ENCODE measurements at places on chromosomes 7 and 10. TPM values are rescaled to one million over a fixed set of nuclear protein-coding genes. Genes with fewer than 3 reads are reported as not detected.

Gene HHEX
- total RNA-seq: 0.69 TPM

Gene ENKUR
- total RNA-seq: under 0.01 TPM

Gene PIP
- total RNA-seq: not detected

Gene PRKCQ
- total RNA-seq: not detected

Gene NFE2L3
- 13.8 TPM for total RNA-seq

Gene NPC1L1
- total RNA-seq: under 0.01 TPM

Gene RBM20
- 0.34 TPM for total RNA-seq

Gene ATP6V0E2
- 57.1 TPM for total RNA-seq

Gene LIPA
- 106 TPM for total RNA-seq

Gene C10orf67
- 0.33 TPM for total RNA-seq

Gene PAPOLB
- total RNA-seq: under 0.01 TPM

Gene CLDN15
- total RNA-seq: 6.9 TPM

Gene GATA3
- not detected for total RNA-seq

Gene WEE2
- total RNA-seq: not detected

Gene LGI1
- not detected for total RNA-seq

Gene AKR1D1
- not detected for total RNA-seq

Gene LZTS2
- 84.6 TPM for total RNA-seq

Gene C10orf105
- total RNA-seq: not detected

Gene AIFM2
- total RNA-seq: 9.1 TPM

Gene CRHR2
- total RNA-seq: not detected

Gene PKD1L1
- under 0.01 TPM for total RNA-seq

Gene NKX1-2
- total RNA-seq: under 0.01 TPM

Gene TDRD1
- total RNA-seq: 3.3 TPM

Gene AGR3
- total RNA-seq: not detected

Gene HECTD2
- 5.5 TPM for total RNA-seq

Gene PLPP4
- 3.4 TPM for total RNA-seq

Gene SLC39A12
- 0.69 TPM for total RNA-seq

Gene CYP3A5
- total RNA-seq: not detected

Gene ENO4
- total RNA-seq: 0.69 TPM

Gene SAMD9L
- total RNA-seq: 38.7 TPM

Gene EEPD1
- 5.2 TPM for total RNA-seq

Gene PDK4
- 10.2 TPM for total RNA-seq

Gene PTF1A
- total RNA-seq: not detected

Gene VPS50
- total RNA-seq: 29.9 TPM

Gene PKD2L1
- not detected for total RNA-seq

Gene DCLRE1A
- 8.0 TPM for total RNA-seq

Gene CYP2E1
- total RNA-seq: under 0.01 TPM

Gene HOXA4
- total RNA-seq: 1.4 TPM

Gene TMEM26
- total RNA-seq: 0.33 TPM

Gene MPP7
- 0.33 TPM for total RNA-seq

Gene PAX4
- total RNA-seq: not detected

Gene MRLN
- not detected for total RNA-seq

Gene CPA2
- total RNA-seq: not detected

Gene DRGX
- not detected for total RNA-seq

Gene ST8SIA6
- 41.3 TPM for total RNA-seq

Gene COPS6
- total RNA-seq: 43.3 TPM

All from melanocyte of skin (primary cell).